GM10248 (cell line): ENCODE measurements at places on chromosomes 3 and 15.

DNA sequence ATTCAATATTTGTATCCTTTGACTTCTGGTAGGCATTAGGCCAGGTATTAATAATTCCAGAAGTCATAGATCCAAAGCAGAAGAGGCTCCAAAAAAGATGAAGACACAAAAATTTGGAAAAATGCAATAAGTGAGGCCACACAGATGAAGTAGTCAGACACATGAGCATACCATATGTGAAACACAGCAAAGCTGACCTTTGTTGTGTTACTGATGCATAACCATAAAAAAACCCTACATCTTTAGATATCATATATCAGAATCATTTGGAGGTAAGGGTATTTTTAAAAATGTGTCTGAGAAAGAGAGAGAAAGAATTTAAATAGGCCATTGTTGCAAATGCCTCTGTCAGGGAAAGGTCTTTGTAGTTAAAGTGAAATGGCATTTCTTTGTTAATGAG, 314.9 kb downstream of the SLC9A9 start:
- DNase-seq, result no peak

DNA sequence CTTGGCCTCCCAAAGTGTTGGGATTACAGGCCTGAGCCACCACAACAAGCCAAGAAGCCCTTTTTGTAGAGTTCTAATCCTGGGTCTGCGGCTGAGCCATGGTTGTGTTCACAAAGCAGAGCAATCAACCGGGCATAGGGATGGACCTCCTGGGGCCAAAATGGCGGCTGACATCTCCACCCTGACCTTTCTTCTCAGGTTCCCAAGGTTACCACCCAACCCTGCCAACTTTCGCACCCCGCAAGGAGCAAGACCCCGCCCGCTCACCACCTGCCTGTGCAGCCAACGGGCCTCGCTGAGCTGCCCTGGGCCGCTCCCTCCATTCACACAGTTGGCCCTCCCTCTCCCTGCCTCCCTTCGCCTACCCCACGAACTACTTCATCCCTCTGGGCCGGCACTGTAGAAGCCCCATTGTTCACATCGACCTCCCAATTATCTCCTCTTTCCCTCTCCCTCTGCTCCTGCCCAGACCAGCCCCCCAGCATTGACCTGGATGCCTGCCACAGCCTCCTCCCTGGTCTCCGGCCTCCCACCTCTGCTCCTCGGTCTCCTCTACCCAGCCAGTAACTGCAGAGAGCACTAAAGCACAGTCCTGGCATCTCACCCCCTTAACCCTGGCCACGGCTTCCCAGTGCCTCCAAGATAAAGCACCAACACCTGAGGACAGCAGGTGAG, 62.0 kb upstream of the TFRC start:
- no peak for DNase-seq

DNA sequence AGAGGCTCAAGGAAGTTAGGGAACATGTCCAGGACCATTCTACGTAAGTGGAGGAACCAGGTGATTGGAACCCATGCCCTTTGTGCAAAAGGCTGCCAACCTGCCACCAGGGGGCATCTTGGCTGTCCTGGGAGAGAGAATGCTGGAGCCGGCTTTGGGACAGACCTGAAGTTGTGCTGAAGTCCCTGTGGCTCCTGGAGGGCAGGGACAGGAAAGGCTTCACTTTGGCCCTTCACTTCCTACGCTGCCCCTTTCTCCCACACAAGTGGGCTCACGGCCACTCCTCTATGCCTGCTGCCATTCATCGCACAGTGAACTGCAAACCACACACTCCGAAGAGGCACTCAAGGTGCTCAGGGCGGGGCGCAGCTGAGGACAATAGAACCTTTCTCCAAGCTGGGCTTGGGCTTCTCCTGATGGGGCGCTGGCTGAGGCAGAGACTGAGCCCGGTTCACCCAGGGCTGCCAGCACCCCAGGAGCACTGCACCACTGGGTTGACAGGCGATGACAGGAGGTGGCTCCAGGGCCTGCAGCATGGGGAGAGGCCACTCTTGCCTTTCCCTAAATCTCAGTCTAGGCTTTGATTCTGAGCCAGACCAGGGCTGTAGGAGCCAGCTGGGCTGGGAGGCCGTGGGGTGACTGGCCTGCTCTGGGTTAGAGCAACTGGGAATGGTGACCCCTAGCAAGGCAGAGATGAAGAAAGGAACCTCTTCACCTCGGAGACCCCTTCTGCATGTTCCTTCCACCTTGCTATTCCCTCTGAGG, 8.4 kb downstream of the SHF start:
- peak; percentile 60 for DNase-seq

- DNase-seq, result no peak
Observed at GRCh38 chr15:39781147-39781966, 1.3 kb downstream of the FSIP1 start.

DNA sequence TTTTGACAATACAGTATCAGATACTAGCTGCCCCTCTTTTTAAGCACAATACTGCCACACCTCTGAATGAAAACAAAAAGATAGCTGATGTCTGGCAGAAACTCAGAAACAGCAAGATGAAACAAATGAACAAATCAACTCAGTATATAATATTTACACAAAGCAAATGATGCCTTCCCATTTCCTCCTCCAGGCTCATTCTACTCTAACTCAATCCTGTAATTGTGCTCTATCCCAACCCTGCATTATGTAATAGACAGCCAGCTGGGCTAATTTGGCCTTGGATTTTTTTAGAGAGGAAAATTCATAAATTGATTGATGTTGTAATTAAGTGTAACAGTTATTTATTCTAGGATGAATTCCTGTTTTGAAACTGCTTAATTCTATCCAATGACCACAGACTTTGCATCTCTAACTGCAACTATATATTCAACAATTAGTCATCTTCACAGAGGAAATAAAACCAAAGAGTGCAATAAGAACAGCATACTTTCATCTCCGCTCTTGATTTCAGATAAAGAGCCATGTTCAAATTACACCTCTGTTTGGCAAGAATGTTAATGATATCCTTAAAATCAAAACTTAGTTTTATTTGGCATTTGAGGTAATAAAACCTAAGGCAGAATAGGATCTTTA, 6.1 kb downstream of the ATG3 start:
- DNase-seq, result no peak

- no peak for DNase-seq
Observed at GRCh38 chr15:101054116-101054515, 135.0 kb downstream of the LRRK1 start.

- no peak for DNase-seq
Observed at GRCh38 chr3:57963811-57964346, 44.3 kb upstream of the FLNB start.

DNA sequence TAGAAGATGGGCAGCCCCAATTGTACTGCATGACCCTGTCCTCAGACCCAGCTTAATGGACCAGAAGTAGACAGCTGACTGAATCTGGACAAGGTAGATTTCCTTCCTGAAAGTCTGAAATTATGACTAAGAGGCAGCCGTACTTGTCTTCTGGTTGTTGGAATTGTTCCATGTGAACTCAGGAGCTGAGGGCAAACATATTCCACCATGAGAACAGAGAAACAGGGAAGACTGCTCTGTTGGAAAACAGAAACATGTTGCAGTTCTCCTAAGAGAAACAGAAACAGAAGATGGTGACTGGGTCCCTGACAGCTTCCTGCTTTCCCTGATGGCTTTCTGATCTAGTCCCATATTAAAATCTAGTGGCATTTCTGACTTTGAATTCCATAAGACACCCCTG, 24.1 kb downstream of the POPDC2 start:
- no peak for DNase-seq

- DNase-seq, result no peak
Observed at GRCh38 chr3:30368978-30369377, 237.4 kb upstream of the TGFBR2 start.

GRCh38 chr3:128276146-128276435, 122.8 kb downstream of the EEFSEC start:
- no peak for DNase-seq

DNA sequence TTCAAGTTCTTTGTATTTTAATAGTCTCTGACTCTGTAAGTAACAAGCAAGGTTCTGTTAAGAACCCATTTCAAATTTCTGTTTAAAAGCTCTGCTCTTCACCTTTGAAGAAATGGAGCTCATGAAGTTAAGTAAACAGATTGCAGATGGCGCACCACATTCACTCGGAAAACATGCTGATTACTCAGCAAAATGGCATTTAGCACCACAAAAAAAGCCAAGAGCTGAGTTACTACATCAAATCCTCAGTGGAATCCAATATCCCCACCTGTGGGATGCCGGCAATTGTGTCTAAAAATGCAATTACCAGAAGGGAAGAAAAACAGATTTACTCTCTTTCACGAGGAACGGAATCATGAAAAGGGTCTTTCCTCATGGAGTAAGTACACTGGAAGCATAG, 758.0 kb downstream of the NTRK3 start:
- no peak for DNase-seq

- DNase-seq, result no peak
Observed at GRCh38 chr3:165202995-165203394, 6.8 kb upstream of the SLITRK3 start.

- DNase-seq, result no peak
Observed at GRCh38 chr3:190302212-190302867, 19.9 kb downstream of the CLDN1 start.

GRCh38 chr15:66378814-66379430, 7.8 kb upstream of the MAP2K1 start:
- DNase-seq, result no peak

DNA sequence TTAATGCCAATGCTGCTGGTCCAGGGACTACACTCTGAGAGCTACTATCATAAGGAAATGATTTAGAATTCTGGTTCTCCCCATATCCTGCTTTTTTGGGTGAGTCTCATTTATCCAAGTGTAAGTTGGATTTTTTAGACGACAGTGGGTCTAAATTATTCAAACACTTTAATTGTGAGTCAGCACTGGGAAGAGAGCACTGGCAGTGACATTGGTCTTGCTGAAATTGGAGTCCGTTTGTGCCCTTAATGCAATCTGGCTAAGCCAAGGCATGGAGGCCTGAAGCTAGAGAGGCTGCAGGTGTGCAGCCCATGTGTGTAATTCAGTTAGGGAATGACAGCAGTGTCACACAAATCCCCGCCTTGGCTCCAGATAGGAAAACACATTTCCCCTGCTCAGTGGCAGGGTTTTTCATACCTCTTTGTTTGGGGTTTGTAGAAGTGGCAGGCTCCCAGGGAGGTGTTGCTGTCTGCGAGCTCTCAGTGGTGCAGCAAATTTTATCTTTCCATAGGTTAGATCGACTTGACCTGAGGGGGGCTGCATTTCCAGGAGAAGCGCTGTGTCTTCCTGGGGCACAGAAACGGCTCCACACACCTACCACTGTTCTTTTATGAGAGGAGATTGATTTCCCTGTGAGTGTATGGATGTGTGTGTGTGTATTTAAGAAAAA, 197.7 kb downstream of the CD47 start:
- no peak for DNase-seq

DNA sequence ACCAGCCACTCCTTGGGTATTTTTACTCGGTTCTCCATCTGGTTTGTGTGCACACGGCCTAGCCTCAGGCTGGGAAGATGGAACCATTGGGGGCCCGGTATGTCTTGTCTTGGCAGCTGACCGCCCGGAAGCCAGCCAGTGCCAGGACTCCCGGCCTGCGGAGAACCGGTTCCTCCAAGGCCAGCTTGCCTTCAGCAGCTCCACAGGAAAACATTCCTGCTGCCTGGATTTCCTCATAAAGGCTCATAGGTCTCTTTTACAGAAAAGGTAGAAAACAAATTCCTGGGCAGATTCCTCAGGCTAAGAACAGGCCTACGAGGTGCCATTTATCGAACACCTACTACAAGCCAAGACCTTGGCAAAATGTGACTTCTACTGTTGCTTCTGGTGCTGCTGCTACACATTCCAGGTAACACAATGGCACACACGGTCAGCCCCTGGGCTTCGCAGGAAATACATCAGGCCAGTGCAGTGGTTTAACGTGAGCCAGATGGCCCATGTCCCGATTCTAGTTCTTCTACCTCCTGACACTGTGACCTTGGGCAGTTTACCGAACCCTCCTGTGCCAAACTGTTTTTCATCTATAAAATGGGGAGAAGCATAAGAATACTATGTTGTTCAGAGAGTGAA, 141.8 kb downstream of the OPA1 start:
- no peak for DNase-seq

GRCh38 chr3:111972891-111973290, 5.9 kb upstream of the ABHD10 start:
- no peak for DNase-seq

GRCh38 chr15:68641376-68641775, 62.6 kb downstream of the CORO2B start:
- no peak for DNase-seq

GRCh38 chr3:156859578-156859977, 33.4 kb downstream of the LEKR1 start:
- no peak for DNase-seq

DNA sequence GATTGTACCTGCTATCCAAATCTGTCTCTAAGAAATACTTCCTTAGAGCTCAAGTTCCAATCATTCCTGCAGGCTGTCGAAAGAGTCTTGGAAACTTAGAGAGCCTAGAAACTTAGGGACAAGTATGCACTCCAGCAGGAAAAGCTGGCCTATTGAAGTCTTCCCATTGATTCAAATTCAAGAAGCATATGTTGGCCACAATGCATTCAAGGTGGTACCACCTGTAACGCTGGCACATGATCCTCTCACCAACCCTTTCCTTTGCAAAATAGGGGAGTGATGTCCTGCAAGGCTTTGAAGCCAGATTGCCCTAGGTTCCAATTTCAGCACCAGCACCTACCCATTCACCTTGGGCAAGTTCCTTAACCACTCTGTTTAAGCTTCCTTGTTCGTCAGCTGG, 6.0 kb downstream of the ADAMTS9 start:
- no peak for DNase-seq

GRCh38 chr15:95840004-95840403, 490.5 kb upstream of the NR2F2 start:
- DNase-seq, result no peak

DNA sequence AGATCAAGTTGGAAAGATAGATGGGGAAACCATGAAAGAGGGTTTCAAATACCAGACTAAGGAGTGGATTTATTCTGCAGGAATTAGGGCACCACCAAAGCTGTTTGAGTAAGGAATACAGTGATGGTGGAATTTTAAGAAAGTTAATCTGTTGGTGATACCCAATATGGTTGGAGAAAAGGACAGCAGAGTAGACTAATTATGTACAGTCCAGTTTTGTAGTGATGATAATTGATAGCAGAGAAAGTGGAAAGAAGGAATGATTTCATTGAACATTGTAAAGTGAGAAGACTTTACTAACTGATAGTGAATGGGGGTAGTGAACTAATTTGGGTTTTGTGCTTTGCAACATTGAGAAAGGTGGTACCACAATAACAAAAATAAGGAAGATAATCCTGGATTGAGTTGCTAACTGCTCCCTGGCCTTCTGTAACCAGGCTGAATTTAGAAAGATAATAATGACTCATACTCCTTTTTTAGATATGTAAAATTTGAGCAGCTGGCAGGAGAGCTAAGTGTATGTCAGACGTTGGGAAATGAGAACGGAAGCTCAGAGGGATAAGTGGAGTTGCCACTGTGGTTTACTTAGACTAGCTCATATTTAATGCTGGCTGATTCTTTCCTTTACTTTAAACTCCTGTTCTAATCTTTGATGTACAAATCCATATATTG, 16.9 kb downstream of the TCAIM start:
- no peak for DNase-seq

- DNase-seq, result no peak
Observed at GRCh38 chr3:132753946-132754345, 31.7 kb upstream of the NPHP3 start.

- DNase-seq, result no peak
Observed at GRCh38 chr15:58934114-58934447, 602 bp upstream of the SLTM start.
